ENCODE measurements at places on chromosomes 13 and 19.
A peak's percentile ranks its signal among the peaks of the same experiment; 100 is the strongest.

DNA sequence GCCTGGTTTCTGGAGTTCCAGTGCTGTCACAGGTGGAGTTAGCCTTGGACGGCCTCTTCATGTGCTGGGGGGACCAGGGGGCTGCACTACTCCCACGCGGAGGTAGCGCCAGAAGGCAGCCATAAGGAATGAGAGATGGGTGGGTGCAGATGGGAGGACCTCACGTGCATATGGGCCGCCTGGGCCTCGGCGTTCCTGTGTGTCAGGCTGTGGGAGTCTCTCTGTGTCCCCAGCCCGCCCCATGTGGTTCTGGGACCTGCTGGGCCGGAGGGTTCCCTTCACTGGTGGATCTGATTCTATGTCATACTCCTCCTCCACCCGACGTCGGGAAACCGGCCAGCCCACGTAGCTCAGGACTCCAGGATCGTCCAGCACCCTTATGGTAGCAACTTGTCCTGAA lies 149.0 kb upstream of the SOX1 start:
- DNase-seq, result no peak

DNA sequence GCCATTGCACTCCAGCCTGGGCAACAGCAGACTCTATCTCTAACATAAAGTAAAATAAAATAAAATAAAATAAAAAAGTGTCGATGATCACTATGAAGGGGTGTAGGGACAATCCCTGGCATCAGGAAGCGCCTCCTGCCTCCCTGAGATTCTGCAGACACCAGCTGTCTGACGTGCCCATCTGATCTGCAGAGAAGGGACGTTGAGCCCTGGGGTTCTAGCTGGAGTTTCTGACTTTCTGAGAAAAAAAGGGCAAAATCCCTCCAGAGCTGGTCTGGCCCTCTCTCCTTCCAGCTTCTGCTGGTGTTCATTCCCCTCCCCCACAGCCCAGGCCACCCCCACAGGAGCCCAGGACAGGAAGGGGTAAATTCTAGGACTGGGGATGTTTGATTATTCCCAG lies 2.4 kb upstream of the ADGRE5 start:
- DNase-seq, result no peak

GRCh38 chr13:93045836-93046235 lies 180.8 kb upstream of the GPC6 start:
- DNase-seq, result no peak

DNA sequence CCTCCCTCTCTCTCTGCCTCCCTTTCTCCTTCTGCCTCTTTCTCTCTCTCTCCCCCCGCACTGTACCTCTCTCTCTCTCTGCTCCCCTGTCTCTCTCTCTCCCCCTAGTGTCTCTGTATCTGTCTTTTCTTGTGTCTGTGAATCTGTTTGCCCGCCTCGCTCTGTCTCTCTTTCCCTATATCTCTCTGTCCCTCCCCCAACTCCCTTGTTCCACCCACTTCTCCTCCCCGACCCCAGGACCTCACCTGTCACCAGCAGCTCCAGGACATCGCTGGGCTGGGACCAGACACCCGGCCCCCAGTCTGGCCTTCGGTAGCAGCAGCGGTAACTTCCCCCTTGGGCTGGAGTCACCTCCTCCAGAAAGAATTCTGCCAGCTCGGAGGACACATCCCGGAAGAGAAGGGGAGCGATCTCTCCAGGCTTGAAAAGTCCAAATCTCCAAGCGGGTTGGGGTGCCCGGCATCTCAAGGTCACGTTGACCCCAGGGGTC lies 3.9 kb downstream of the OSCAR start:
- DNase-seq, result no peak

GRCh38 chr19:23783636-23784035 lies 24.9 kb upstream of the ZNF681 start:
- no peak for DNase-seq

- no peak for DNase-seq
Measured at GRCh38 chr19:29843180-29844051, 31.6 kb downstream of the CCNE1 start.

- DNase-seq, result no peak
Measured at GRCh38 chr19:35222373-35223015, 6.0 kb downstream of the FAM187B start.

DNA sequence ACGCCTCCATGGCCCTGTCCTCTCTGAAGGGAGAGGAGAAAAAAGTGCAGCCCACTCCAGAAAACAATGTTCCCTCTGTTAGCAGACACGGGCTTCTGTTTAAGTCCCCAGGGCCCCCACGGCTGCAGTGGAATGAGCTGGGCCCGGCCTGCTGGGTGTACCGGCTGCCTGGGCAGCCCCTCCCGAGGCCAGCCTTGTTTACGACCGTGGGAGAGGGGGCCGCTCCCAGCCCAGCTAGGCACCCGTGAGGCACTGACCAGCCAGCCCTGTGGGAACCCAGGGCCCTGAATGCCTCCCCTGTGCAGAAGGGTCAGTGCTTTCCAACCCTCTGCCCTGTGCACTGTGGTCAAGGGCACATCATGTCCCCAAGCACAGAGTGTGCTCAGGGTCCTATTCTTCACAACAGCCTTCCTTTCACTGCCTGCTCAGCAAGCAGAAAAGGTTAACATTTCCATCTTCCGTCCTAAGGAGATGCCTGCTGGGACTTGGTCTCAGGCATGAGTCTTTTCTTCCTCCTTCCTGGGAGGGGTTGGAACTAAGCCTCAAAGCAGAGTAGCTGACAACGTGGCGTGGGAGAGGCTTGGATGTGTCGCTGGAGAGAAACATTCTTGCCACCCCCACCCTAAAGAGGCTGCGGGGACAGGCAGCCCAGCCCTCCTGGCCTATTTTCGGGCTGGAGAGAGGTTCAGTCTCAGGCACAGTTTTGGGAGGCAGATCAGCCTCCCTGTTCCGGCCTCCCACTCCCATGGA lies 90.1 kb downstream of the RGCC start:
- no peak for DNase-seq

DNA sequence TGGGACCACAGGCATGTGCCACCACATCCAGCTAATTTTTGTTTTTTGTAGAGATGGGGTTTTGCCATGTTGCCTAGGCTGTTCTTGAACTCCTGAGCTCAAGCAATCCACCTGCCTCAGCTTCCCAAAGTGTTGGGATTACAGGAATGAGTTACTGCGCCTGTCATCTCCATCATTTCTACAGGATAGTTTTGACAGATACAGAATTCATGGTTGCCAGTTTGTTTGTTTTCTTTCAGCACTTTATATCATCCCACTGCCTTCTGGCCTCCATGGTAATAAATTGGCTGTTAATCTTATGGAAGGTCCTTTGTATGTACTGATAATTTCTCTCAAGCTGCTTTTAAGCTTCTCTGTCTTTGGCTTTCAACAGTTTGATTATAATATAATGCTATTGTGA lies 165.2 kb downstream of the RNF17 start:
- DNase-seq, result no peak

- no peak for DNase-seq
Measured at GRCh38 chr19:29491995-29492577, 33.7 kb upstream of the VSTM2B start.

GRCh38 chr13:45374917-45375316 lies 33.9 kb upstream of the TPT1 start:
- DNase-seq, result no peak

DNA sequence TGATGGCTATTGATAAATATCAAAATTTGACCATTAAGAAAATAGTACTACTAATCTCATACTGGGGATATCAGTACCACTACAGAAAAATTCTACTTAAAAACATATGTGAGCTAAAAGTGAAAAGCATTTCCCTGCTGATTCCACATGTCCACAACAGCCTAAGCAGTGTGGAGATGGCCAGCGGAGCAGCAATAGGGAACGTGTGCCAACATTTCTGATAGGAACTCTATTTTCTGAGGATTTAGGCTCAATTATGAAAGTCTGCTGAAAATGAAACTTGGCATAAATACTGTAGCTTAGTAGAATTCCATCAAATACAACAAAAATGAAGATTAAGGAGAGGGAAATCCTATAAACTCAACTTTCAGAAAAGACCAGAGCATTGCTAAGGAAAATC lies 311.6 kb downstream of the ENOX1 start:
- no peak for DNase-seq

DNA sequence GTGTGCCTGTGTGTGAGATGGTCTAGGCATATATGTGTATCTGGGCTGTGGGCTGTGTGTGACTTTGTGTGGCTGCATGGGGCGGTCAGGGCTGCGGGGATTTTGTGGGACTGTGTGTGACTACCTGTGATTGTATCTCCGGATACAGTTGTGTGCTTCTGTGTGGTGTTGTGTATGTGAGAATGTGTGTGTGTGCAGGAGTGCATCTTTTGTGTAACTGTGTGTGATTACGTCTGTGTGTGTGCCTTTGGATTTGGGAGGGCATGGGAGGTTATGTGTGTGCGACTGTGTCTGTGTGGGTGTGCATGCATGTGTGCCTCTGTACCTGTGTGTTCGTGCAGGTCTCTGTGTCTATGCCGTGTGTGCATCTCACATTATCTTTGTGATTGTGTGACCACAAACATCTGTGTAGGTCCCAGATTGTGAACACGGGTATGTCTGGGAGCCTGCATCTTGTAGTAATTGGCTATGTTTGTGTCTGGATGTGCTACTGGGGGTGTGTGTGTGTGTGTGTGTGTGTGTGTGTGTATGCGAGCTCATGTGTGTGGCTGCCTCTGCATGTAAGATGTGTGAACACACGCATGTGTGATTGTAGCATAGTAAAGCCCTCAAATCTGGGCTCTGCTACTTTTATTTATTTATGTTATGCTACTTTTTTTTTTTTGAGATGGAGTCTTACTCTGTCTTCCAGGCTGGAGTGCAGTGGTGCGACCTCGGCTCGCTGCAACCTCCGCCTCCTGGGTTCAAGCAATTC lies 7.6 kb downstream of the EHD2 start:
- no peak for DNase-seq

GRCh38 chr19:17183858-17184321 lies 31.3 kb upstream of the USE1 start:
- peak; percentile 97 for DNase-seq

DNA sequence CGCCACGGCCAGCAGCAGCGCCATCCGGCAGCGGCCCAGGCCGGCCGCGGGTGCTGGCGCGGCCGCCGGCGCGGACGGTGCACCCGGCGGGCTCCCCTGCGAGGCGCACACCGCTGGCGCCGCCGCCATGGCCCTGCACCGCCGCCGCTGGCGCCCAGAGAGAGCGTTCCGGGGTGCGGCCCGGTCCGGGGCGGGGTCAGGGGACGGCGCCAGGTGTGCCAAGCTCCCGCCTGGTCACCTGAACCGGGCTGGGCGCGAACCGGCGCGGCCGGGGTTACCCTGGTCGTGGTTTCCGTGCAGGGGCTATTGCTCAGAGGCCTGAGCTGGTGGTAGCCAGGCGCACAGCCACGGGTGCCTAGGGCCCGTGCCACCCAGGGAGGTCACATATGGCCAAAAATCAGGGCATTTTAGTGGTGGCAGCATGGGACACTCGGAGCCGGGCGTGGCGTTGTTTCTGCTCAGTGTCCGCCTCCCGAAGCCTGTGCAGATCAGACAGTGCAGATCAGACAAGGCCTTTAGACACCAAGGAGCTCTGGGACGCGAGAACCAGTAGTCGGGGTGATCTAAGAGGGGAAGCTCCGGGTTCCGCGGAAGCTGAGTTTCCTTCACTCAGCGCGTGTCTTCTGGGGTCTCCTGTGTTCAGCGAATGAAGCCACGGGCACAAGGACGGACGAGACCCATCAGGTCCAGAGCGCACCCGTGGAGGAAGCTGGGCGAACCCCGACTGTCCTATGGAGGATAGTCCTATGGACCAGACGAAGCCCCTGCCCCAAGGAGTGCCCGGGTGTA lies at the start of gene TMEM238:
TMEM238 (minus strand) TSS at position 162 of the 789 bp plus-strand sequence; CDS start at position 129, 33 bp downstream.
- peak; percentile 46 for DNase-seq

- no peak for DNase-seq
Measured at GRCh38 chr19:1389033-1389940, 5.6 kb downstream of the NDUFS7 start.

- peak; percentile 66 for DNase-seq
Measured at GRCh38 chr13:76667551-76667950, 218.7 kb downstream of the KCTD12 start.

- DNase-seq, result no peak
Measured at GRCh38 chr13:50608370-50608769, 235.1 kb downstream of the DLEU7 start.

GRCh38 chr13:48411147-48411794 lies 1.6 kb downstream of the LPAR6 start:
- no peak for DNase-seq

GRCh38 chr13:100341327-100341726 lies 247.3 kb downstream of the GGACT start:
- no peak for DNase-seq

GRCh38 chr19:49148784-49149651 lies 6.2 kb downstream of the HRC start:
- DNase-seq, result peak; percentile 90

Measured in MV-4-11 (cell line).